ENCODE measurements at places on chromosomes 6 and 20.

GRCh38 chr20:37280403-37280802 lies 9.1 kb upstream of the MANBAL start:
- H3K27ac ChIP-seq: no peak overlapping the region
- no peak overlapping the region for H3K4me3 ChIP-seq
- H3K4me1 ChIP-seq: peaks cover 16% of the 10 kb centered on the region
- no peaks in the 10 kb centered on the region for H3K27me3 ChIP-seq

- DNase-seq: no peak
- H3K4me3 ChIP-seq: no peak overlapping the region
- no peaks in the 10 kb centered on the region for H3K36me3 ChIP-seq
- no peaks in the 10 kb centered on the region for H3K27me3 ChIP-seq
- H3K27ac ChIP-seq: no peak overlapping the region
Measured at GRCh38 chr6:21844120-21844917, 250.8 kb downstream of the SOX4 start.

DNA sequence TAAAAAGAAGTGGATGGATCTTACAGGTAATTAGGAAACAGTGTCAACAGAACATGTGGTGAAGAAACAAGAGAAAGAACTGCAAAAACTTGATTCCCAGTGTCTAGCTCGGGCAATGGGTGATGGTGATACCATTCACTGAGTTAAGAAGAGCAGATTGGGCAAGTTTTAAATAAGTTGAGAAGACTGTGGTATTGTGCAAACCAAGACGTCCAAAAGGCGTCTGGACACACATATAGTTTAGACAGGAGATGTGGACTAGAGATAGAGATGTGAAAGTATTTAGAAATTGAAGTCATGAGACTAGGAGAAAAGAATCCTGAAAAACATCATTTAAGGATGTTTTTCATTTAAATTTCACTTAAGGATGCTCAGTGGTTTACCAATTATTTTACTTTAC lies 53.9 kb downstream of the CDK19 start:
- no peaks in the 10 kb centered on the region for H3K27me3 ChIP-seq
- DNase-seq: no peak
- no peaks in the 10 kb centered on the region for H3K36me3 ChIP-seq

- no peak overlapping the region for H3K4me3 ChIP-seq
- no peak for DNase-seq
- no peaks in the 10 kb centered on the region for H3K27me3 ChIP-seq
- no peaks in the 10 kb centered on the region for H3K36me3 ChIP-seq
- H3K27ac ChIP-seq: no peak overlapping the region
Measured at GRCh38 chr6:163585932-163586437, 171.5 kb downstream of the QKI start.

GRCh38 chr6:135577059-135577538 lies 79.6 kb upstream of the AHI1 start:
- no peaks in the 10 kb centered on the region for H3K36me3 ChIP-seq
- no peak overlapping the region for H3K4me3 ChIP-seq
- no peak for DNase-seq
- no peaks in the 10 kb centered on the region for H3K27me3 ChIP-seq
- H3K27ac ChIP-seq: no peak overlapping the region
